ENCODE measurements at places on chromosomes 1 and 21.

DNA sequence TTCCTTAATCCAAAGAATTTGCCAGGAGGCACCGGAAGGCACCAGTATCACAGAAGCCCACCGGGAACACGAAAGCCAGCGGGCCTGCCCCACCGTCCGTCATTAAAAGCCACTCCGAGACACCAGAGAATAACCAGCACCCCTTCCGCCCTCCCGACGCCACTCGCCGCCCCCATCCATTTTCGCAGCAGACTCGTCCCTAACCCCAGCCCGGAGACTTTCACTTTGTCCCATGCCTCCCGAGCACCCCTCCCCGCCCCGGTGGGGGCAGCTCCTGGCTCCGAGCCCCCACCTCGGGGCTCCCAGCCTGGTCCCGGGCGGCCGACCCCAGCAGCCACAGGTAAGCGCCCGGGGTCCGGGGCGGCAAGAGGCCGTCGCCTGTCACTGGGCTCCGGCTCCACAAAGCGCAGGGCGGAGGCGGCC, 105.4 kb downstream of the SLC45A1 start:
- DNase-seq: no peak

DNA sequence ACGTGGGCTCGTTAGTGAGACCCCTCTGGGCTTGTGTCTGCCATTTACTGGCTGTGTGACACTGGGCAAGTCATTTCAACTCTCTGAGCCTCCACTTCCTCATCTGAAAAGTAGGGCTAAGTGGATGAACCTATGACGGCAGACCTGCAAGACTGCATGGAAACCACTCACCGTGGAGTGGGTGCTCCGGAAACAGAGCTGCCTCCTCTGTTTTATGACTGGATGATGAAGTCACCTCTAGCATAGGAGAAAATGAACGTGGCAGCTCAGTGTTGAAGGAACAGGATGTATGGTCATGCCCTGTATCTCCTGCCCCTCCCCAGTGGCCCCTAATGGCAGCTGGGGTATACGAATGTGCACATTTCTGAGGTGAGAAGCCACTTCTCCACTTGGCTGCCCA, 40.5 kb downstream of the STPG1 start:
- DNase-seq: no peak

DNA sequence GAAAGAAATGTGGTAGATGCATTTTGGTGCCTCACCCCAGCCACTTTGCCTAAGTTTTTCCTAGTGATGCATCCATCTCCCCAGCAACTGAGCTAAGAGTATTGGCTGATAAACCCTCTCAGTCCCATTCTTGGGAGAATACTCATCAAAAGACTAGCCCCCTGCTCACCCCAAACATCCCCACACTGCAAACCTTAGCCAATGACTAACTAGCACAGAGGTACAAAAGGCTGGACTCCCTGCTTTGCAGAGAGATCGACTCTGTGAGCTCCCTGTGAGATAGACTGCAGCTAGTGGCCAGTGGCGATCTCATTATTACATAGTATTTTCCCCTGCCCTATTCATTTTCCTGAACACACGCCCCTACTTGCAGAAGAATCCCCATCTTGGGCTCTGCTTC, 155.3 kb downstream of the HHIPL2 start:
- DNase-seq: no peak

GRCh38 chr1:41882068-41882477, 36.6 kb downstream of the HIVEP3 start:
- no peak for DNase-seq

DNA sequence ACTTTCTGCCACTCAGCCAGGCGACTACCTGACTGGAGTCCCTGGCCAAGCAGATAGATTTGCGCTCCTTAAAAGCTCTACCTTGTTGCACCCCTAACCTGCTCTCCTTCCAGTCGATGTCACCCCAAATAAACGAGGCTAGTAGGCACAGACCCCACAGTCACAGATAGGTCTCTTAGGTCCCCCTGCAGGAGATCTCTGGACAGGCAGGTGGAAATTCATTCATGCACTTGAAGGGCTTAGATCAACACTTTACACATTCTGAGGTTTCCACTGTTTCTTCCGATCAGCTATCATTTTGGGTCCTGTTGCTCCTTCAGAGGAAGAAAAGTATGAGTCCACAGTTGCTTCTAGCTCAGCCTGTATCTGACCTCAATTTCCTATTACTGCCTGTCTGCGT, 272.6 kb upstream of the FMN2 start:
- no peak for DNase-seq

GRCh38 chr1:14320518-14320917, 278.0 kb upstream of the KAZN start:
- DNase-seq: no peak

- DNase-seq: no peak
These were observed 9.6 kb upstream of the IL20 start for GRCh38 chr1:206855859-206856258.

- DNase-seq: no peak
These were observed 124.1 kb upstream of the KCNK2 start for GRCh38 chr1:214958486-214958885.

DNA sequence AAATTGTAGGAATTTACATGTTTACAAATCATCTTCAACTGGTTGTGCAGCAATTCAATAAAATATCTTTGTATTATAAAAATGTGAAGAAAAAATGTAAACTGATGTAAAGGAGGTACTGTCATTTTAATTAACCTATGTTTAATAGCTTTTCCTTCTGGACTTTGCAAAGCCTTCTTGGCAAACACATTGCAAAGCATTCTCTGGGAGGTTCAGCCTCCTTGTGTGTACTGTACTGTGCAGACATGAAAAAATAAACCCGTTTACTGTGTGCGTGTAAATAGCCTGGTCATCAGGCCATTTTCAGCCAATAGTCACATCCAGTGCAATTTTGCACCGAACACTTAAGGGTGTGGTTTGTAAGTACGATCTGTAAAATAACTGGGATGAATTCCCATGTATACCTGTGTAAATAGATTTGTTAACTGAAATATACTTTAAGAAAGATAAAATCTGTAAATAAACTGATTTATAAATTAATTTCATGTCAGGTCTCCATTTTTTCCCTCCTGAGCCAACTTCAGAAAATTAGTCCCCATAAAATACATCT, 40.2 kb upstream of the QSOX1 start:
- DNase-seq: no peak

GRCh38 chr1:3326516-3327388, 127.7 kb upstream of the ARHGEF16 start:
- DNase-seq: no peak

DNA sequence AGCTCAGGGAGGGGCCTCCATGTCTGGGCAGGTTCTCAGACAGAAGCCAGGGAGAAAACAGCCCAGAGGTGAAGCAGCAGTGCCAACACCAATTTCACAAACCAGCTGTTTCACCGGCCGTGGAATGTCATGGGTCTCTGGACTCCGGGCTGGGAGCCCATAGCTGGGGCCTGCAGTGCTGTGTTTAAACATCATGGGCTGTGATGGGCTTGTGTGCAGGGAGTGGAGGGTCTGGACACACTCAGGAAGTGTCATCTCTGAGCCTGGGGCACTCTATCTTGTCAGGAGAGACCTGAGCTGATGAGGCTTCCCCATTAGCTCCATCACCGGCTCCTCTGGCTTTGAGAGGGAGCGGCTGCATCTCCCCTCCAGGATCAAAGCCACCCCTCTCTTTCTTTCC, 173.6 kb upstream of the IGSF21 start:
- DNase-seq: no peak

GRCh38 chr1:220182656-220183055, 88.7 kb downstream of the IARS2 start:
- no peak for DNase-seq

DNA sequence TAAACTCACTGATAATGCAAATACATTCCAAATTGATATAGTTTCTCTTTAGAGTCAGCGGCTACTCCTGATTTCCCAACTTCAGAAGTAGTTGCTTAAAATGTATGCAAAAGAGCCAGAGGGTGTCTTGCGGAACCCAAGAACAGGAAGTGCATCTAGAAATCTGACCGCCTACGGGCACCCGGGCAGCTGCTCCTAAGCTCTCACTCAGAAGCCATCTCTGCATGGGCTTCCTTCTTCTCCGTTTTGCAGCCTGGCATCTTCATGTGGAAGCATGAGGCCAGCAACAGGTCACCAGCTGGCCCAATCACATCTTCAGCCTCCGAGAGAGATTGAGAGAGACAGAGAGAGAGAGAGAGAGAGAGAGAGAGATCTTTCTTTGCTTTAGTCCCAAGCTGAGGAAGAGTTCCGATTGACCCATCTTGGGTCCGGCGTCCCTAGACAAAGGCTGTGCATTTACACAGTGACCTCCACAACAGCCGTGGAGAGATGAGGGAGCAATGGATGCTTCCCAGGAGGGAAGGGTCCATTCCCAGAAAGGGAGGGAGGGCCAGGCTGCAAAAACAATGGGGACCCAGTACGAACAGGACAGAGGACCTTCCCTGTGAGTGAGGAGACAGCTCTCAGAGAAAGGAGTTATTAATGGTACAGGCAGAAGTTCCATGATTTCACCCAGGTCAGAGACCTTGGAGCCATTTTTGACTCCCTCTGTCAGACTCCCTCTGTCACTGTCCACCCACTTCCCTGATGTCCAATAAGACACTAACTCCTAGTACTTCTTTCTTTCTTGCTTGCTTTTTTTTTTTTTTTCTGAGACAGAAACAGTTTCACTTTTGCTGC, 28.2 kb upstream of the SLC30A1 start:
- DNase-seq: no peak

DNA sequence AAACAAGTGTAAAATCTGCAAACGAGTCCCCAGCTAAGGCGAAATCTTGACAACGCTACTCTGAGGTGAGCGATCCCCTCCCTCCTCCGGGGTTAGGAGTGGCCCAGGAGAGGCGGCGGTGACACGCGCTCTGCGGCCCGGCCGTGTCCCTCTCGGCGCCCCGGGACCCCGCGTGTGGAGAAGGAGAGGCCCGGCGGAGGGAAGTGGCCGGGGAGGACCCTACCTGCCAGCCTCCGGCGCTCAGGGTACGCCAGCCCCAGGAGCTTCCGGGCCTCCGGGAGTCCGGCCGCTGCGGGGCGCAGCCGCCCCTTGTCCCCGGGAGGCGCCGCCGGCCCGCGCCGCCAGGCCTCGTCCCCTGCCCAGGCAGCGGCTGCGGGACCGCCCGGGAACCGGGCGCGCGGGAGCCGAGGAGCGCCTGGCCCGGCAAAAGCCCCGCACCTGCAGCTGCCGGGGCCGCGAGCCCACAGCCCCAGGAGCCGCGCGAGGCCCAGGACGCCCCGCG, 543 bp downstream of the ABCB10 start:
- DNase-seq: peak; percentile 31

- no peak for DNase-seq
These were observed 189.7 kb downstream of the FGGY start for GRCh38 chr1:59486615-59487014.

GRCh38 chr1:63987014-63987627, 213.3 kb downstream of the ROR1 start:
- DNase-seq: no peak

DNA sequence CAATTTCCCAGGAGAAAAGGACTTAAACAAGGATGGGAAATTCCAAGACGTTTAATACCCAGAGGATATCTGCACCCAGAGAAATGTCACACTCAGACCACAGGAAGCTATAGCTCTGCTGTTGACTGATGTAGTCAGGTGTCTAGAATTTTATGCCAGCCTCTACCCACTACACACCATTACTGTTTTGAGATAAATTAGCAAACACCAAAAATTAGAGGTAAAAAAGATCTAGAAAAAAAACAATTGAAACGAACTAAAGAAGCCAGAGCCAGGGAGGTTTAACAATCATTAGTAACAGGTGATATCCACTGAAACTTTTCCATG, 519.9 kb downstream of the SMYD3 start:
- DNase-seq: no peak

GRCh38 chr1:200258447-200259375, 151.1 kb downstream of the ZNF281 start:
- no peak for DNase-seq

GRCh38 chr21:31133243-31133830, 95.1 kb upstream of the KRTAP19-8 start:
- no peak for DNase-seq

DNA sequence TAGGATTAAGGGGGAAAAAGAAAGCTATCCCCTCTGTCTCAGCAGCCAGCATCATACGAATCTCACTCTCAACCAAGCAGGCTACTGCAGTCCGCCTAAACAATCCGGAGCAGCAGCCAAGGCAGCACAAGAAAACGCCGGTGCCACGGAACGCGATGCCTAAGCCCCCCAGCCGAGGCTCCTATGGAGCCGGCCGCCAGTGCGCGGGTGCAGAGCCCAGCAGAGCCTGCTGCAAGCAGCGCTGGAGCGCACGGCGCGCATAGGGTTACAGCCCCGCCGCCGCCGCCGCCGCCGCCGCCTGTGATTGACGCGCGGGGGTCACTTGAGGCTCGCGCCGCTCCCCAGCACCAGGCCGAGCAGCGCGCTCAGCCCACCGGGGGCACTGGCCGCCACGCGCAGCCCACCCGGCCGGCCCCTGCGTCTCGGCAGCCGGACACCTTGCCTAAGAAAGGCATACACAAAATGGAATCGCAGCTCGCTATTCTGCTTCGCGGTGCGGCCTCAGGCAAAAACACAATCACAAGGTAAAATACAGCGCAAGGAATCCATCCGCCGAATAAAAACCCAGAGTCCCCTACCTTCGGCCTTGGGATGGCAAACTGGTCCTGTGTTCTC, 780 bp downstream of the HIVEP3 start:
- DNase-seq: peak; percentile 52

GRCh38 chr1:183831311-183831710, 26.4 kb downstream of the RGL1 start:
- no peak for DNase-seq

- DNase-seq: peak; percentile 51
These were observed 1.3 kb downstream of the EDARADD start for GRCh38 chr1:236395230-236395946.

- no peak for DNase-seq
These were observed 57.2 kb upstream of the TTC34 start for GRCh38 chr1:2858676-2859075.
